ENCODE measurements at places on chromosomes 1 and 21.

DNA sequence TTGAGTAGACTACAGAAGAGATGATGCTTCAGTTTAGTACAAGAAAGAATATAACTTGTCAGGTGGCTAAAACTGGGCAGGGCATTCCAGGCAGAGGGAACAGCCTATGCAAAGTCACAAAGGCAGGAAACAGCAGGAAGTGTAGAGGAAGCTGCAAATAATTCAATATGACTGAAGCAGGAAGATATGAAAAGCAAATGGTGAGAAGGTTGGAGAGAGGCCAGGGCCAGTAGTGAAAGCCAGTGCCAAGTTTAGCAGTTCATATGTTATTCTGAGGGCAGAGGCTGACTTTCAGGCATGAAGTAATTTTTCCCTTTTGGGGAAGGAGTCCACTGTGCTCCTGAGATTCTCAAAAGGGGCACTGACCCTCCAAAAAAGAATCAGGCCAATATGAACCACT, 8.0 kb upstream of the YBX1 start:
- no peak for DNase-seq

DNA sequence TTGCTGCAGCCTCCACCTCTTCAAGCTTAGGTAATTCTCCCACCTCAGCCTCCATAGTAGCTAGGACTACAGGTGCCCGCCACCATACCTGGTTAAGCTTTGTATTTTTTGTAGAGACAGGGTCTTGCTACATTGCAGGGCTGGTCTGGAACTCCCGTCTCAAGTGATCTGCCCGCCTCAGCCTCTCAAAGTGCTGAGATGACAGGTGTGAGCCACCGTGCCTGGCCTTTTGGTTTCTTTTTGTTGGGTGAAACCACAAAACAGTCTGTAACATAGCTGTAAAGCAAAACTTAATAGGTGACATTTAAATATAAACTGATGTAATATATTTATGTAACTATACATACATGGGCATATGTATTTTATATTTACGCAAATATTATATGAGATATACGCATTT, 3.1 kb upstream of the DNAJC11 start:
- DNase-seq, result no peak

- no peak for DNase-seq
These were observed 1554.2 kb downstream of the NCAM2 start for GRCh38 chr21:22552390-22552789.

DNA sequence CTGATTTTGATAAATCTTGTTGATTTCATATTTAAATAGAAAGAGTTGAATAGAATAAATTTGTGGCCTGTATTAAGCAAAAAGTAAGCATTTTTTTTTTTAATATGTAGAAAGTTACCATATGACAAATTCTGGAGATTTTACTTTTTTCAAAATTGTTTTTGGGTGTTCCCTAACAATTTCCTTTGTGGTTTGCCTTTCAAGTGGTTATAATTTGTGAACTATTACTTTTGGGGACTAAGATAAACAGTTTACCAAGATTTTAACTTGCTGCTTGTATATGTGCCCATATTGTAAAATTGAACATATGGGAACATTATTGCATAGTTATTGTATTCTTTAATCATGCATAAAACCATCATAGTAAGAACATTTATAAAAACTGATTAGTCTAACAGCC, 34.6 kb downstream of the SLC30A7 start:
- DNase-seq, result no peak

GRCh38 chr1:214332946-214333798, 52.2 kb downstream of the SMYD2 start:
- peak; percentile 34 for DNase-seq

DNA sequence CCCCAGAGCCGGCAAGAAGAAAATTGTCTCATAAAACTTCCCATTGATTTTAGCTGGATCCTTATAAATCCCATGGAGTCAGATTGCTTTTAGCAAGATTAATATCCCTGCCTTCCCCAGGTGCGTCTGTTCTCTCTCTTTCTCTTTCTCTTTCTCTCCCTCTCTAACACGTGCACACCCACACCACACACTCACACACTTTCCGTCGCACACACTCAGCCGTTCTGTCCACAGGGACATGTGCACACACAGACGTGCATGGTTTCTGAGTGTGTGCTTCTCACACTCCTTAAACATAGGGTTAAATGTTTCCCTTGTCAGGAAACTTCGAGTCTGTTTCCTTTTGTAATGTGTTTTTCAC, 98.7 kb upstream of the NFIA start:
- DNase-seq, result no peak

DNA sequence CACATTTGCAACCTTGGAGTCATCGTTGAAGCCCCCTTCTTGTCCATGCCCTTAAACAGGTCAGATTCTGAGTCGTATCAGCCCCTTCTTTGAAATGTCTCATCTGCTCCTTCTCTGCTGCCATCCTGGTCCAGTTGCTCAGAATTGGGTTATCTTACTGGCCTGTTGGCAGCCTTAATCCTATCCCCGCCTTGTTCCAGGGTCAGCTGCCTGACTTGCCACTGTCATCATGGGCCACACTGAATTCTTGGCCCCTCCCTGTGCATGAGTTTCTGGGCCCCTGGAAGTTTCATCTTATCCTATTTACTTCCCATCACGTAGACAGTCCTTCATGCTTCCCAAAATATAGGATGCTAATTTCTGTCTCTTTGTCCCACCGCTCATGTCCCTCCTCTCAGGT, 23.7 kb downstream of the IRF2BP2 start:
- DNase-seq, result no peak

DNA sequence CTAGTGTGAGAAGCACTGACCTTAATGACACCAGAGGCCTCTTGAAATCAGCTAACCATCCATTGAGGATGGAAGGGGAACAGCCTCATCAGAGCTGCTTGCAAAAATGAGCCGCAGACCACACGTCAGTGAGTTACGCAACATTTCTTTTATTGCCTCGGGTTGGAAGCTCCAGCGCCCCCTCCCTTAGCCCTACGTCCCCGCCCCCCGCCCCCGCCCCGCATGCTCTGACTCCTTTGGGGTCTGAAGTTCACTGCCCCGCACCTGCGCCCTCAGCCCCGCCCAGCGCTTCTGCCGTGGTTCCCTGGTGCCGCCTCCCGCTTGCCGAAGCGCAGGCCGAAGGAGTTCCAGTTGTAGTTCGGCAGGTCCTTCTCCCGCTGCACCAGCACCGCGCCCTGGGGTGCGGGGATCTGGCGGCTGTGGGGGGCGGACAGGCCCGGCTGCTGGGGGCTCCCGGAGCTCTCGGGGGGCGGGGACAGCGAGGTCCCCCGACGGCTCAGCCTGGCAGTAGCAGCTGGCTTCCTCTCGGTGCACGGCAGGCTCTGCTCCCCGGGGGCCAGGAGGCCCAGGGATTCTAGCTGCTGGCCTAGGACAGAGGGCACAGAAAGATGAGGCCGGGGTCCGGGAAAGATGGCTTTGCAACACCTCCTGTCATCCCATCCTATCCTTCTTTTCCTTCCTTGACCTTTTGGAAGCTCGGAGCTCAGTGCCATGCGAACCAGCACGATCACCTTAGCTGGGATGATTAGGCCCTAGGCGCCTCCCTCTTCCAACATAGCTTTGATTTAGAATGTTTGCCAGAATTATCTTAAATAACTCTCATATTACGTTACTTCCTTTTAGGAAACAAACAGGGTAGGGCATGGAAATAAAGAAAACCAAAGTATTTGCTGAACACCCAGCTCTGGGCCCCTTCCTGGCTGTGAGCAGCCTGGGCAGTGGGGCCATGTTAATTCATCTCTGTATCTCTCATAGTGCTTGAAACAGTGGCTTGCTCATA, 5.8 kb downstream of the KISS1 start:
- DNase-seq, result peak; percentile 13

- DNase-seq, result peak; percentile 13
These were observed 3.6 kb downstream of the KIAA0040 start for GRCh38 chr1:175188936-175189335.

- no peak for DNase-seq
These were observed 152.0 kb upstream of the IGSF21 start for GRCh38 chr1:17955302-17956285.

DNA sequence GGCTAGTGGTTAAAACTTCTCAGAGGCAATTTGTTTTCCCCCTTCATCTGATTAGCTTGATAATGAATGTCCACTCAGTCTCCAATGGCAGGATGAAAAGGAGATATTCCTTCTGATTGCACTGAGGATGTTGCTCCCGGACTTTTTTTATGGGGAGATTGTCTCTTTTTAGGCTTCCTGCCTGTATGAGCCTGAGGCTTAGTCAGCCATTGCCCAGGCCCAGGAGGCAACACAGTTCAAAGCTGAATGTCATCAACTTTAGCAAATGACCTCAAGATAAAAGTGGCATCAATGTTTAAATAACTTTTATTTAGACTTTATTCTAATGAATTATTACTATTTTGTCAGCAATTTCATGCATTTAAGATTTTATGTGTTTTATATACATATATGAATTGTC, 162.9 kb upstream of the PTBP2 start:
- no peak for DNase-seq

- DNase-seq, result no peak
These were observed 97.0 kb downstream of the COQ8A start for GRCh38 chr1:227037121-227037520.

GRCh38 chr1:94679332-94680038, 137.9 kb upstream of the F3 start:
- no peak for DNase-seq
